ENCODE measurements at places on chromosomes 3 and 15. TPM values are rescaled to one million over a fixed set of nuclear protein-coding genes. Genes with fewer than 3 reads are reported as not detected.

- DNase-seq: no peak
Observed at GRCh38 chr3:179716811-179717210, 64.0 kb downstream of the USP13 start.

- no peak for DNase-seq
Observed at GRCh38 chr3:106825962-106826605, 551.2 kb upstream of the CCDC54 start.

DNA sequence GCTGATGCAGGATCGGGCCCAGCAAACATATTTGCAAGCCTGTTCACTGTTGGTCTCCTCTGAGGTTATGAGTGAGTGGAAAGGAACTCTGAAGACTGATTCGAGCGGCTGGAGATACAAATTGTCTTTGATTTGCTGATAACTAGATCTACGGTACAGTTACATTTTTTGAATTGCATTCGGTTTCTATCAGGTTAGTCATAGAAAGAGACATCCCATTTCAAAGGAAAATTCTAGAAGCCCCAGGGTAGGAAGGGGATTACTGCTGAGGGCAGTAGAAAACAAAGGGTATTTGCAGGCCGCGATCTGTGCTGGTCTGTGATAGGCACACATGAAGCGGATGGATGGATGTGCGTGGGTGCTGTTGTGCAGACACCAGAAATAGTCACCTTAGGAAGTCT, 228.4 kb downstream of the ITPR1 start:
- DNase-seq: no peak

GRCh38 chr3:42177068-42177800, 86.1 kb downstream of the TRAK1 start:
- DNase-seq: no peak

GRCh38 chr3:141440942-141441341, 45.9 kb upstream of the RASA2 start:
- DNase-seq: no peak

Gene PTH1R
- total RNA-seq: 9.0 TPM

GRCh38 chr15:65868546-65869125, 655 bp upstream of the RAB11A start:
- no peak for DNase-seq

DNA sequence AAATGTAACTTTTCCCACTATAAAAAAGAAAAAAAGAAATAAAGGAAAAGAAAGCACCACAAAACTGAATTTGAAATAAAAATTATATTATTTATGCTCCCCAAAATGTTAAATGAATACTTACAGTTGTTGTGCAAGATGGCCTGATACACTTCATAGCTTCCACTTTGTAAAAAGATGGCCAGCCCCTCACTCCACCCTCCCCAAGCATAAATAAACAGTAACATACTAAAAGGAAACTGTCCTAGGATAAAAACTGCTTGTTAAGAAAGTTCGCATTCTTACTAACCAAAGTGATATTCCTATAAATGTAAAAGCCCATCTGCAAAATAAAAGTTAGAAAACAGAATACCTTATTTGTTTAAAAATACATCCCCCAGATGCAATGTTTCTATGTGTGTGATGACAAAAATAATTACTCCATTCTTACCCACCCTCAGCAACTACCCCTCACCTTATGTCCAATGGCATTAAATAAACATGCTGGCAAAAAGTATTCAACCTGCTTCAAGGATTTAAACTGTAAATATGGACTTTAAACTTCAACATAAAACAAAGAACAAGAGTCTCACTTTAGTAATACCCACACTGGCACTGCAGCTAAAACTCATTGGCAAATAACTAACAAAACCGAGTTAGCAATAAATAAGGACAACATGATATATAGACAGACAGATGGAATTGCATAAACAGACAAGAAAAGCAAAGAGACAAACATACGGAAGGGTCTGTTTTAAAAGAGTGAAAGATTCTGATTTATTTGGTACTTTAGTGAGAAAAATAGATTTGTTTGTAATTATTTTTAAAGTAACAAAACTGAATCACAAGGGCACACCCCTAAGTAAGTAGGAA, 47.7 kb downstream of the ZBTB20 start:
- DNase-seq: no peak

GRCh38 chr15:40937762-40938535, 8.8 kb downstream of the DLL4 start:
- DNase-seq: no peak

DNA sequence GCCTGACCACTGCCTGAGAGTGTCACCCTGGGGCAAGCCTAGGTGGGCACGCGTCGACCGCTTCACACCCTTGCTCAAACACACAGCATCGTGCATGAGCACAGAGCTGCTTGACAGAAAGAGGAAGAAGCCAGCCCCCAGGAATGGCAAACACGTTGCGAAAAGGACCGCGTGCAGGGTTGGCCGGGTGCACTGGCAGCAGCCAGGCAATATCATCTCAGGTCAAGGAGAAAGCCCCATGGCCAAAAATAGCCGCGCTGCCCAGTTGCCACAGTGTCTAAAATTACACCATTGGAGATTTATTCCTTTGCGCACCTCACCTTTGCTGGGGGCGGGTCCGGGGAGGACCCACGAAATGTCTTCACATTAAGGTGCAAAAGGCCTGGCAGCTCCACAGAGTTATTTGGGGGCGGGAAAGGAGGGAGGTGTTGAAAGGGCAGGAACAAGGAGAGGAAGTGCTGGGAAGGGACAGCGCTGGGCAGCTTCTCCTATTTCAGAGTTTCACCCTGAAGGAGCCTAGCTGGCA, 44.7 kb upstream of the NR2F2 start:
- no peak for DNase-seq

- no peak for DNase-seq
Observed at GRCh38 chr3:122937745-122938144, 89.8 kb downstream of the SEMA5B start.

- DNase-seq: no peak
Observed at GRCh38 chr3:171346582-171347300, 113.5 kb downstream of the TNIK start.

Gene SLC38A3
- total RNA-seq: not detected

- DNase-seq: no peak
Observed at GRCh38 chr3:104190681-104191080, 1176.0 kb upstream of the ALCAM start.

Gene HEXA
- total RNA-seq: 75.2 TPM

- no peak for DNase-seq
Observed at GRCh38 chr3:165644331-165644730, 192.9 kb downstream of the BCHE start.

Measured in sigmoid colon (tissue), 7 donors.